MCF 10A (cell line): ENCODE measurements at places on chromosomes 3 and 15. TPM values are rescaled to one million over a fixed set of nuclear protein-coding genes. Genes with fewer than 3 reads are reported as not detected.

Gene TEX55
- not detected in 2 replicates for total RNA-seq

Gene GOLGA6A
- total RNA-seq, result not detected in 2 replicates

Gene ARGFX
- not detected in 2 replicates for total RNA-seq

DNA sequence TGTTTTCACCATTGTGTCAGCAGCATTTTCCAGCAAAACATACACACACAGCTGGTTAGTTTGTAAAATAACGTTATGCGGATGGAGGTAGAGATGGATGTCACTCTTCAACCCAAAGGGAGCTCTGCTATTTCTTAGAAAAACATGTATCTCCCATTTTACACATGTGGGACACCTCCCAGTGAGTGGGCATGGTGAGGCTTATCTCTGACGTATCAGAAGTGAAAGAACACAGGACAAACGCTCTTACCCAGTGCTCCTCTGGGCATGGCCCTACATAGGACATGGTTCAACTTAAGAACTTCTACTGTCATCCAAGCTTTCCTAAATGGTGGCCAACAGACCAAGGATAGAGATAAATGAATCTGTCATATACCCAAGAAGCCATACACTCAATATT, 2.1 kb downstream of the FAM240A start:
- H3K4me3 ChIP-seq, result no peak overlapping the region
- H3K27me3 ChIP-seq, result peaks cover 56% of the 10 kb centered on the region
- no peak for DNase-seq
- no peak overlapping the region for H3K27ac ChIP-seq
- no peaks in the 10 kb centered on the region for H3K36me3 ChIP-seq
- H3K4me1 ChIP-seq, result peaks cover 5% of the 10 kb centered on the region

GRCh38 chr3:8204853-8205650, 296.6 kb upstream of the LMCD1 start:
- peak; percentile 43 for DNase-seq
- no peaks in the 10 kb centered on the region for H3K36me3 ChIP-seq
- H3K27ac ChIP-seq, result peak overlapping the region; percentile 32

DNA sequence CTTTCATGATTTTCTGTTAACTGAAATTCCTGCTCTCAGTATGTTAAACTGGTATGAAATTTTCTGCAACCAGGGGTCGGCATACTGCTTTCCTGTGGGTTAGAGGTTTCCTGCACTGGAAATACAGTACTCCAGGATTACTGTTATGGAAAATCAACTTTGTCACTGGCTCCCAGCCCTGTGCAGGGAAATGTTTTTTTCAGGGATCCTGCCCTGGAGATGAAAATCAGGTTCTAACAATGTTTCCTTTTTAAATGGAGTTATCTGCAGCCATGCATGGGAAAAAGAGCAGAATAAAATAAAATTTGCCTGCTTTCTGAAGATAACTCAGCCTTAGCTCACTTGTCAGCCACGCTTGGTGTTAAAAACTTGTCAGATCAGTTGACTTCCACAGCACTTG, 220.4 kb downstream of the IL5RA start:
- DNase-seq, result no peak
- no peak overlapping the region for H3K4me3 ChIP-seq
- H3K27ac ChIP-seq, result no peak overlapping the region
- H3K4me1 ChIP-seq, result no peaks in the 10 kb centered on the region
- H3K36me3 ChIP-seq, result no peaks in the 10 kb centered on the region
- H3K27me3 ChIP-seq, result peaks cover 90% of the 10 kb centered on the region

DNA sequence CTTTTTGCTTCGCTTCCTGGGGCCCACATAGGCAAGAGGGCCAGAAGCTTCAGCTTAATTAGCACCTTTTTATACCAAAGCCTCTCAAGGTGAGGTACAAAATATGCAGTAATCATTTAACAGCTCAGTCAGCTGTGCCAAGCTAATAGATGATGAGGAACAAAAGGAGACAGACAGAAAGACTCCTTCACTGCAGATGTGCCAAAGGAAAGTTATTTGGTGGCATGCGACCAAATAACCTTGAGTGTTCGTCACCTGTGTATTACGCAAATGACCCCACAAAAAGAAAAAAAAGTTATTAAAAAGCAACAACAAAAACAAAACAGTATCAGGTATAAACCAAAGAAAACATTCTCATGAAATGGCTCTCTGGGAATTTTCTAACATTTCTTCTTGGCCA, 325.8 kb upstream of the IGF1R start:
- H3K4me1 ChIP-seq, result peaks cover 10% of the 10 kb centered on the region
- H3K4me3 ChIP-seq, result no peak overlapping the region
- DNase-seq, result peak; percentile 14
- H3K27ac ChIP-seq, result no peak overlapping the region

GRCh38 chr3:188505151-188505550, 351.2 kb downstream of the LPP start:
- H3K4me3 ChIP-seq, result no peak overlapping the region
- no peaks in the 10 kb centered on the region for H3K36me3 ChIP-seq
- H3K27me3 ChIP-seq, result no peaks in the 10 kb centered on the region
- H3K4me1 ChIP-seq, result peaks cover 8% of the 10 kb centered on the region
- no peak overlapping the region for H3K27ac ChIP-seq
